ENCODE measurements at places on chromosomes 4 and X.

DNA sequence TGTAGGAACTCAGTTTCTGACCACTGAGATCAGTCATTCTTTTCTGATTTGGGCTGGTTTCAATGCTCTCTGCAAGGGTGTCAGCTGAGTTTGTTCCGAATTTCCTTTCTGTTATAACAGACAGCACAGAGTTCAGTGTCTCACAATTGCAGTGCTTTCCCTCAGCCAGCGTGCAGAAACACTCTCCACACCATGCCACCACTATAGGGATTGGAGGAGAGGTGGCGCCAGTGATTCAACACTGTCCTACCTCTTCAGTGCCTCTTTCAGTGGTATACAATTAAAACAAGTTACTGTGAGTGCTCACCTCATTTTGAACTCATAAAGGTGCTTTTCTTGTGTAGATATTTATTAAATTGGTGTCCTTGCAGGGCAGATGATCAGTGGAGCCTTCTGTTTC is 413.2 kb upstream of the CXorf51B start:
- no peak for DNase-seq

DNA sequence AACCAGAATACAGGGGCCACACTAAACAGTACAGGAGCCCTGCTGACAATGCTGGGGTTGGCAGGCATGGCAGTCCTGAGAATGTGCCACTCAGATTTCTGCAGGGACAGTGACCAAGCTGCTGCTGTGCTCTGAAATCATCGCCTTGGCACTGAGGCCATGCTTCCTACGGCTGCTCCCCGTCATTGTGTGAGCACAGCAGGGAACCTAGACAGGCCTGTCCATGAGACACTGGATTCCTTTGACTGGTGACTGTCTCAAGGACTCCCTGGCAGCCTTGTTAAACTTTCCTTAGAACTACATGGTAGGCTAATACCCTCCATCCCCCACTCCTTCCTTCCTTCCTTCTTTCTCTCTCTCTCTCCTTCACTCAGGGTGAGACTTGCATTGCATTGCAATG is 111.4 kb downstream of the LUZP4 start:
- peak; percentile 23 for DNase-seq

- DNase-seq = peak; percentile 77
These were observed 9.1 kb downstream of the NSG1 start for GRCh38 chr4:4395849-4396627.

DNA sequence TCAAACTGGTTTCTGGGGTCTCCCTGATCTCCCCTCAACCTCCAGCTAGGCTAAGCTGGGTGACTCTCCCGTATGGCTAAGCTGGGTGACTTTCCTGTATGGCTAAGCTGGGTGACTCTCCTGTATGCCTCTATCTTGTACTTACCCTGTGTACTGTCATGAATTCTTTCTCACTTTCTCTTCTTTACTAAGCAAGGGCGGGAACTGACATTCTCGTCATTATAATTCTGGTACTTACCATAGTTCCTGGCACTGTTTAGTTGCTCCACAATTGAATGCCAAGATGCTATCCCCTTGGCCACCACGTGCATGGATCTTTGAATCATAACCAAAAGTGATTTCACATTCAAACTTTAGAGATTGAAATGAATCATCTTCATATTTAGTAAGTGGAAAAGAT is 8.8 kb downstream of the INTU start:
- no peak for DNase-seq

- DNase-seq = no peak
These were observed 49.6 kb downstream of the TBC1D14 start for GRCh38 chr4:6959261-6959660.

GRCh38 chr4:74330295-74330750 is 22.1 kb downstream of the EPGN start:
- no peak for DNase-seq

DNA sequence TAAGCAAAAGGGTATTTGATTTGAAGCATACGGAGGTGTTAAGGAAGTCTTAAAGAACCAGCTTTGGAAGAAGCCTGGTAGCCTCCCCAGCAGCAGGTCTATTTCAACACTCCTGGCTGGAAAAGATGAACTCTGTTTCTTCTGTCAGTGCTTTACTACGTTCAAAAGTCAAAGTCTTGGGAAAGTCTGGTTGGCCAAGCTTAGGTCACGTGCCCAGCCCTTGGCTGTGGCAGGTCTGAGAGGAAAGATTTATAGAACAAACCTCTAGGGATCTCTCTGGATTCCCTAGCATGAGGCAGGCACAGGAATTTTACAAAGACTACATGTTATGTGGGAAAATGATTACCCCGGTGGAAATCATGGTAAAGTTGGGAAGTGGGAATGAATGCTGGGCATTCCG is 8.6 kb upstream of the ARHGAP10 start:
- no peak for DNase-seq

All from brain (organoid and tissue), 16 donors.